Activated naive CD8-positive, alpha-beta T cell treated with anti-CD3 and anti-CD28 coated beads, Interleukin-2, amount 50 U/mL, for 24 hours (primary cell): ENCODE measurements at places on chromosomes 11 and 22.

DNA sequence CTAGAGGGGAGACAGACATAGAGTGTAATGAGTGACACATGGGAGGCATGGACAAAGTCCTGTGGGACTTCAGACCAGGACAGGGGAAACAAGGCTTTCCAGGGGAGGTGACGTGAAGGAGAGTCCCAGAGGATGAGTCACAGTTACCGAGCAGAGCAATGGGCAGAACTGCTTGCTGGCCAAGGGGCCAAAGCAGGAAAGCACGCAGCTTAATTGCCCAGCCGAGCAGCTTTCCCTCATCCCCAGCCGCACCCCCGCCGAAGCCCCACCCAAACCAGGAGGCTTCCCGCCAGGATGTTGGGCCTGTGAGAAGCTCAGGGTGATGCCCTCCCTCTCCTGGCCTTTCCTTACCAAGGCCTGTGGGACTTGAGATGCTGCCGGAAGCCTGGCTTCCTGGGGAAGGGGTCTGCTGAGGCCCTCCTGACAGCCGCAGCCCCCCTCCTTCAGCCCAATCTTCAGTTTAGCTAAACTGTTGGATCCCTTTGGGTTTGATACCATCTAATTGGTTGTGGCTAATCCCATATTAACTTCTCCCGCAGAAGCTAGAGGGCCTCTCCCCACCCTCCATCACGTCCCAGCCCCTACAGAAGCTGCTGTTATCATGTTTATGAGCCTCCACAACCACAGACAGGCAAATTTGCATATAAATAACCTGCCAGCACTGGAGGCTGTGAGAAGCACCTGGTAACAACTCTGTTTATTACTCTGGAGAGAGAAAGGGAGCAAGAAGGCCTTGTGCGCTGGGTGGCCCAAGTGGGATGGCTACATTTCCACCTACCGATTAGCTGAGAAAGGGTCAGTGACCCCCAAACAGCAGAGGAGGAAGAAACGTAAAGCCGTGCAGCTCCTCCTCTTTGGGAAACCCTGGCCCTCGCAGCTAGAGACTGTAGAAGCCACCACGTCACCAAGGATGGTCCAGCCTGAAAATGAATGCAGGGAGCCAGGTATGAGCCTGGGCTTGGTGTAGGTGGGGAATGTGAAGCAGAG lies 80.0 kb downstream of the TRIM29 start:
- no peak for DNase-seq

DNA sequence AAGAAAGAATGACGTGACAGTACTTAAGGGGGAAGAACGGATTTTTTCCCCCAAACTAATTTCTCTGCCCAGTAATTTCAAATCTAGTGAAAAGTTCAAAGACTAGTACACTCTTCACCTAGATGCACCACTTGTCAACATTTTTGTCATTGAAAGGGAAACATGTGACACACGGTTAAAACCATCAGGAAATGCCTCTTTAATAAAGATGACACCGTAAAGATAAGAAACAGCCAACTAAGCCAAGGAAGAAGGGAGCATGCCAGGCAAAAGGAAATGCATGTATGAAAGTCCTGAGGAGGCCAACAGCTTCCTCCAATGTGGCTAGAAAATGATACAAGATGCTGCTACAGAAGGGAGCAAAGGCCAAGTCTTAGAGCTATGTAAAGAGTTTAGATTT lies 49.4 kb downstream of the RSF1 start:
- DNase-seq = no peak

- DNase-seq = peak; percentile 54
Measured at GRCh38 chr11:93740031-93740729, 1.1 kb downstream of the TAF1D start.

GRCh38 chr11:72070491-72070890 lies 9.9 kb downstream of the NUMA1 start:
- no peak for DNase-seq

DNA sequence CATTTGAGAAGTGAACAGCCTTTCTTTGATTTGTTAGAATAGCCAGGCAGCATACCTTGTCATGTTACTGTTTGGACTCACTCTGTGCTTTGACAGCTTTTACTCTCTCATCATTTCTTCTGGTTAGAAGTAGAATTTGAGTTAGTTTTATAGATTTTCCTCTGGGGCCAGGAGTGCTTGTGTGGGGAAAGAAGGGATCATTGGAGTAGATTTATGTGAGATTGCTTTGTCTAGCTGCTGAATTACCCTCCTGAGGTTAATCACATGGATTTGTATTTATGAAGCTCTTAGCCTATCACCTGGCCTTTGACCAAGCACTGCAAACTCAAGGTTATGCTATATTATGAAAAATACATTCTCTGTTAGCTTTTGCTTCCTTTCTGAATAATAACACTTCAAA lies 54.3 kb downstream of the SWAP70 start:
- no peak for DNase-seq

DNA sequence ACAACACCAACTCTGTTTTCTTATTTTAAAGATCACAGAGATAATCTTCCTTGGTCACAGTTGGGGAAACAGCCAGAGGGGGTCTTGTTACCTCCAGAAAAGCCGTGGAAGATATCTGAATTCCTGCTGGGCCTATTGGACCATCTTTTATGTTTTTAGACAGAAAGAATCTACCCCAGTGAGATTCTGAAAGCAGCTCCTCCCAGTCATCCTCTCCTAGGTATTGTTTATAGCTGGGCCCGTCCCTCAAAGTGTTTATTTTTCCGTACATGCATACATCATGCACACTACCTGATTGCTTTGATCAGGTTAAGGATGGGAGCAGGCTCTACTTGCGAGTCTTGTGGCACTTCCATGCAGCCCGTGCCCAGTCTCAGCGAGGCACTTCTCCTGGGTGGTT lies 742.4 kb downstream of the NTM start:
- no peak for DNase-seq

GRCh38 chr11:31995032-31995431 lies 95.8 kb upstream of the RCN1 start:
- DNase-seq = no peak

DNA sequence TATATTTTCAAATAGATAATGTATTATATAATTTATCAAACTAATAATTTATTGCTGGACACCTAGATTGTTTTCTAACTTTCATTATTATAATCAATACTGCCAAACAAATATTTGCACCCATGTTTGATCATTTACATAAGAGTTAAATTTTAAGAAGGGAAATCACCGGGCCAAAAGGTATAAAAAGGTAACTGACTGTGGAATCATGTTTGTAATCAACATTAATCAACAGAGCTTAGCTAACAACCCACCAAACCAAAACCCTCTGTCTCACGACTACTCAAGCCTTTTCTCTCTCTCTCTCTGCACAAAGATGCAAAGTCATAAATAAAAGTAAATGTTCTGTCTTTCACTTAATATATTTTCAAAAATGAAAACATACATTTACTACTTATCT lies 14.8 kb downstream of the LPXN start:
- DNase-seq = no peak

GRCh38 chr11:68684385-68685356 lies at the start of gene GAL:
Gene GAL, plus strand, starts transcription at chr11:68684544. Its CDS starts 380 bp downstream, at chr11:68684924.
- peak; percentile 29 for DNase-seq

DNA sequence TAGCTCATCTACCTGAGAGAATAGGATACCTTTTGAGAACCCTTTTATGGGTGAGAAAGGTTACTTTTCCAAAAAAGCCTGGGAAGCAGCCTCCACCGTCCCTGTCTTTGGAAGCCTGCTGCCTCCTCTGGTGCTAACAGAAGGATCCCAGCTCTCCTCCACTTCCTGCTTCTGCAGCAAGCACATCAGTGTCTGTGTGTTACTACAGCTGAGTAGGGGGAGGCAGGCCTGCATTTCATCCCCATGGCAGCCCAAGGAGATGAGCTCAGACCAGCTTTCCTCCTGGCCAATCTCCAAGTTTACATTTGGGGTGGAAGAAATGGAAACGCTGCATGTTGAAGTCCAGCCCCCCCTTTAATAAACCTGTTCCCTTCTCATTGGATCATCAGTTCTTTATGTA lies 7.4 kb upstream of the CCDC34 start:
- no peak for DNase-seq

GRCh38 chr11:64379817-64380709 lies 21.1 kb downstream of the RPS6KA4 start:
- DNase-seq = no peak

GRCh38 chr11:113814181-113814580 lies 34.6 kb downstream of the CLDN25 start:
- DNase-seq = no peak

GRCh38 chr11:132803436-132803835 lies 728.9 kb downstream of the OPCML start:
- DNase-seq = no peak

GRCh38 chr11:60870276-60870675 lies 2.9 kb downstream of the ZP1 start:
- no peak for DNase-seq

DNA sequence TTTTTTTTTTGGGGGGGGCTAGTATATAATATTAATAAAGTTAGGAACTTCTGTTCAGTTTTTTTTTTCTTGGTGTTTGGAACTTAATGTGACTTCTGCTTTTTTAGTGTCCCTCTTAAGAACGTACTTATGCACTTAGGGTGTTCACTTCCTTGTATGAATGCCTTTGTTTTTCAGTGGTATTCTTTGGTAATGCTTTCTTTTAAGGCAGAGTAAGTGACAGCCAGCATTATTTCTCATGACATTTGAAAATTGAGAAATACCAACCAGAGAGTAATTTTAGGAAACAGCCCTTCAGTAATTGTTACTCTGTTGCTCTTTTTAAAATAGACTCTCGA lies 2.4 kb downstream of the GRK3 start:
- DNase-seq = no peak

DNA sequence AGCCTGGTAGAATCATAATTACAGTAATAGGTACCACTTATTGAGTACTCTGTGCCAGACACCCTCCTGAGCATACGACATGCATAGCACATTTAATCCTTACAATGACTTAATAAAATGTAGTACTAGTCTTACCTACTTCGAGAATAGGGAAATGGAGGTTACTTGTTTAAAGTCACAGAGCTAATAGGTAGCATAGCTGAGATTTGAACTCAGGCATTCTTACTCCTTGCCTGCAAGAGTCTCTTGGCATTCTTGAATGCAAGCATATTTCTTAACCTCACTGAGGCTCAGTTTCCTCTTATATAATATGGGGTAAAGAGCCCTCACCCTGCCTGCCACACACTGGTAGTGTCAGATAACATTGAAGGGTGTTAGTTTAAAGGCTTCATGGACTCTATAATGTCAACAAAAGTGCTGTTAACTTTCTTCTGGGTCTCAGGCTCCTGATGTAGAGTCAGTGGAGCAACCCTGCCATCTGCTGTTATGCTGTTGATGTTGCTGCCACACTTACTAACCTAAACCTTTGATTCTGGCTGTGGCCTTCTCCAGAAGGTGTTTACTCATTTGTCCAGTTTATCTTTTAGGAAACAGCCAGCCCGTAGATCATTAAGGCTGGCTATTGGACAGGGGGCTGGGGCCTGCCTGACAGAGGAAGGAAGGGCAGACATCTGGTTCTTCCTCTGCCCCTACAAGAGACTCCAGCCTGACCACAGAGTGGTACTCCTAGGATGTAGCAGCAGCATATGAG lies 18.9 kb downstream of the LIMK2 start:
- peak; percentile 10 for DNase-seq

- DNase-seq = no peak
Measured at GRCh38 chr11:121099885-121100284, 1.2 kb upstream of the TECTA start.

- DNase-seq = no peak
Measured at GRCh38 chr22:20193761-20194494, 43.1 kb upstream of the CCDC188 start.

- DNase-seq = no peak
Measured at GRCh38 chr22:30875481-30876215, 92.9 kb downstream of the MORC2 start.

DNA sequence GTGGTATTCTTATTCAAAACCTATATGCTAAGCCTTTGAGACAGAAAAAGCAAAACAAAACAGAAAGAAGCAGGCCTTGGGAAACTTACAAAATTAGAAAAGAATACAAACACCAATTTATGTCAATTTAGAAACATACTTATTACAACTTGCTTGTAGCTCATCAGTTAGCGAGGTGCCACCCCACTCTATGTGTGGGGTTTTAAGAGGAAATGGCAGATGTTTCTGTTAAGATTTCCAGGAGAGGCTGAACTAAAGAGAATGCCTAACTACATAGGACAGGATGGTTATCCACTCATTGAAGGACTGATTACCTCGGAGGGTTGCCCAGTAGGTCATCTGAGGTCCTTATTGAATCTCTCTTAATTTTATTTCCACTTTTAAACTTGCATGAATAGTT lies 302.0 kb downstream of the ETS1 start:
- no peak for DNase-seq

GRCh38 chr11:73270016-73270854 lies 1.9 kb upstream of the P2RY6 start:
- no peak for DNase-seq

GRCh38 chr22:37818409-37819104 lies 4.6 kb upstream of the GALR3 start:
- DNase-seq = peak; percentile 66

GRCh38 chr11:71086687-71087258 lies 165.6 kb downstream of the SHANK2 start:
- DNase-seq = no peak

- no peak for DNase-seq
Measured at GRCh38 chr11:2777871-2778629, 78.3 kb upstream of the KCNQ1OT1 start.

DNA sequence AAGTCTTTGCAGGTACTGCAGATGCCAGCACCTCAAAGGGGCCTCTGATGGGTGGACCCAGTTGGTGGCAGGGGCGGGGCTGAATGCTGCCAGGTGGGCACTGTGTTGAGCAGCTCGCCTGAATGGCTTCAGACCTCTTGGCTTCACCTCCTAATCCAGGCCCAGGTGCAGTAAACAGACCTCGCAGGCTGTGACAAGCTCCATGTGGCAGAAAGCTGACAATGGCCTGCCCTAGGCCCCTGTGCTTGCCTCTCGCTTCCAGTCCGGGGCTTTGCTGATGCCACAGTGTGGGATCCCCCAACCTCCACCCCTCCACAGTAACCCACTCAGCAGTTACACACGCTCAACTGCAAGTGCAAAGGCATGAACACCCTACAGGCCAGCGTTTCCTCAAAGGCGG lies 9.4 kb downstream of the IGLL1 start:
- DNase-seq = no peak

DNA sequence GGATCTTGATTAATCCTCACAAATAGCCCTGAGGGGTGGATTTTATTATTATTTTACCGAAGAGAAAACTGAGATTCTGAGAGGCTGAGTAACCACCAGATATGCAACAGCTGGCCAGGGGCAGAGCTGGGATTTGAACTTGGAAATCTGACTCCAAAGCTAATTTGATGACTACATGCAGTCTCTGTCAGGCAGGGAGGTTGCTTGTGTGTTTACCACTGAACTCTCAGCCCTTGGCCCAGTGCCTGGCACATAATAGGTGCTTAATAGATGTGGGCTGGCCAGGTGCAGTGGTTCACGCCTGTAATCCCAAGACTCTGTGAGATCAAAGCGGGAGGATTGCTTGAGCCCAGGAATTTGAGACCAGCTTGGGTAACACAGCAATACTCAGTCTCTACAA lies 121.7 kb upstream of the CRYBB3 start:
- DNase-seq = no peak

DNA sequence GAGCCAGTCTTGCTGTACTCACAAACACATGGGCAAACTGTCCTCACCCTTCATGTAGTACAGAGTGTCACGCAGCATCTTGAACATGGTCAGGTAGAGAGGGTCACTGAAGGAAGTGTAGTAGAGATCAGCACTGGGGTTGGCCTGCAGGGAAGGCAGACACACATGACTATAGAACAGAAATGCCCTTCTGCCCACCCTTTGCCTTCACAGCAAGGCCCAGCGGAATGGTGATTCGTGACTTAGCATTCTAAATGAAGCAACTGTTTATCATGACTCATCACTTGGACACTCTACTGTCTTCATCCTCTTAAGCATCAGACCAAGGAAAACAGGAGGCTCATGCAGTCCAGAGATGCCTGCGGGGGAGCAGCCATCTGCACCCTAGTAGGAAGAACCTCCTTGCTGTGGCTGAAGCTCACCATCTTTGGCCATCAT lies 33.4 kb downstream of the SERPIND1 start:
- DNase-seq = no peak
